Right ventricle myocardium inferior (tissue), 1 donor: ENCODE measurements at places on chromosomes 1 and 21.
A peak's percentile ranks its signal among the peaks of the same experiment; 100 is the strongest.

DNA sequence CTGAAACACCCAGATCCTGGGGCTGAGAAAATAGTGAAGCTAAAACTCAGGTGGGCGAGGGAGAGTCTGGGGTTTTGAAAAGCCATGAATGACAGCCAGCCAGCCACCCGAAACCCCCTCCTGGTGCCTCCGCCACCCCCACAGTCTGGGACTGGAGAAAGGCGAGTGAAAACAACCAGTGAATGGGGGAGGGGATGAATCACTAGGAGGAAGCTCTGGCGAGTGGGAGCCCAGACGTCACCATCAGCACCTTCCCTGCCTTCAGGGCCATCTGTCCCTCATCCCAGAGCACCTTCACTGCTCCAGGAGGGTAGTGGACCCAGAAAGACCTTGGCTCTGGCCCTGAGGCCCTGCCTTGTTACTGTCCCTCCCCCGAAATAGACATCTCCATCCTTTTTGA lies 9.2 kb downstream of the RORC start:
- no peak for DNase-seq

- DNase-seq = peak; percentile 80
Measured at GRCh38 chr1:229062135-229062534, 208.8 kb upstream of the RAB4A start.

- DNase-seq = no peak
Measured at GRCh38 chr21:23686737-23687523, 1920.4 kb downstream of the MRPL39 start.

- no peak for DNase-seq
Measured at GRCh38 chr1:29849038-29849750, 612.9 kb downstream of the PTPRU start.

DNA sequence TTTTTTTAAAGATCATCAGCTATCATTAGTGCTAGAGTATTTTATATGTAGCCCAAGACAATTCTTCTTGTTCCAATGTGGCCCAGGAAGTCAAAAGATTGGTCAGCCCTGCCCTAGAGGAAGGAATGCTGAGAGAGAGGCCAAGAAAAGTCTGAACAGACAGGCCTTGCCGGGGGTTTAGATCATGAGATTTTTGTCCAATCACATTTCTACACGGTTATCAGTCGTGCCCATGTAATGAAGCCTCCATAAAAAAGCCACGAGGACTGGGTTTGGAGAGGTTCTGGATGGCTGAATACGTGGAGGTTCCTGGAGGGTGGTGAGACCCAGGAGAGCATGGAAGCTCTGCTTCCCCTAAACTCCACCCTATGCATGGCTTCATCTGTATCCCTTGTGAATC lies 24.3 kb upstream of the ENO1 start:
- no peak for DNase-seq

DNA sequence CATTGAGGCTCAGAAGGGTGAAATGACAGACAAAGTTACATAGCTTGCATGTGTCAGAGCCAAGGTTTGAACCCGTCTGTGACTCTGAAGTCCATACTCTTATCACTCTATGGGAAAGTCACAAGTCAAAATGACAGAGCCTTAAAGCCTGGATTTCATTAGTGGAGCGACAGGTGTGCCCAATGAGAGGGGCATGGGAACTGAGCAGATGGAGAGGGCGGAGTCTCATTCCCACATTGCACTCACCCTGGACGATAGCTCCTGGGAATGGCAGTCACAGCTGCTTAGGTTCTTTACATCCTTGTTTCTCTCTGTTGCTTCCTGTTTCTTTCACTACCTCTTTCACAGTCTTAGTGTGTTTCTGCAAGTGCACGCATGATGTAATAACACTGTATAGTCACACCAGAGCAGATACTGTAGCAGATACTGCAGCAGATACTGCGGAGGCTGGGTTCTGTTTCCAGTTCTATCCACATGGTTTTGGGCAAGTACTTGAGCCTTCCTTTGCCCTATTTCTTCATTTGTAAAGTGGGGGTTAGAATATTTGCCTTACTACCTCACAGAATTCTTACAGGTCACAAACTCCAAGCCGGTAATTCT lies 127.2 kb downstream of the ZSCAN20 start:
- DNase-seq = no peak

DNA sequence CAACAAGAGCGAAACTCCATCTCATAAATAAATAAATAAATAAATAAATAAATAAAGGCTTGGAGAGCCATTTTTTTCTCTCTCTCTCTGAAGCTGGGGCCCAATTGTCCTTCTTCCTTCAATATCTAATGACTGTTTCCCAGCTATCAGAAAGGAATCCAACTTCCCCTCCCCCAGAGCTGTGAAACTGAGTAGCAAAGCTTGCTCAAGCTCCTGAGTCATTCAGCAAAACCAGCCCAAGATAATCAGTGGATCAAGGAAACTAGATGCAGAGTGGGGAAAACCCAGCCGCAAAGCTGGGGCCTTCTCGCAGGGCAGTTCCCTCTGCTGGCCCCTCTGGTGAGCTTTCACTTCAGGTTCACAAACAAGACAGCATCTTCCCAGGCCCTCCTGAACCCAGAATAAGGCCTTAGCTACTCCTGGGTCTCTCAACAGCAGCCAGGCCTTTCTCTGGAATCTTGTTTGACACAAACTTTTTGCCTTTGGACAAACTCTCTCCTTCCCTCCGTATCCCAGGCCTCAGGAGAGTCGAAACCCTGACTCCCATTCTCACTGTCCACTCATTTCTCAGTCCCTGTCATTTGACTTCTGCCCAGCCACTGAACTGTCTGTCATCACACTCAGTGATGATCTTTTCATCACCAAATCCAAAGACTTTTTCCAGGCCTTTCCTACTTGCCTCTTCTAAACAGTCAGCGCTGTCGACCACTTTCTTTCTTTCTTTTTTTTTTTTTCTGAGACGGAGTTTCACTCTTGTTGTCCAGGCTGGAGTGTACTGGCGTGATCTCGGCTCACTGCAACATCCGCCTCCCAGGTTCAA lies 18.0 kb upstream of the PTP4A2 start:
- DNase-seq = peak; percentile 79

DNA sequence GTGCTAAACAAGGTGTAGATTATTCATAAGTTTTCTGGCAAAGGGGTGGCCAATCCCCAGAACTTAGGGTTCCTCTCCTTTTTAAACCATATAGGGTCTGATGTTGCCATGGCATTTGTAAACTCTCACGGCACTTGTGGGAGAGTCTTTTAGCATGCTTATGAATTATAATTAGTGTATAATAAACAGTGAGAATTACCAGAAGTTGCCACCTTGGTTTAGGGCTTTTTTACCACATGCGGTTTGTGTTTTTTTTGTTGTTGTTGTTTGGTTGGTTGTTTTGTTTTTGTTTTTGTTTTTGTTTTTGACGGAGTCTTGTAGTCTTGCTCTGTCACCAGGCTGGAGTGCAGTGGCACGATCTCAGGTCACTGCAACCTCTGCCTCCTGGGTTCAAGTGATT lies 8.9 kb upstream of the LAX1 start:
- DNase-seq = no peak

DNA sequence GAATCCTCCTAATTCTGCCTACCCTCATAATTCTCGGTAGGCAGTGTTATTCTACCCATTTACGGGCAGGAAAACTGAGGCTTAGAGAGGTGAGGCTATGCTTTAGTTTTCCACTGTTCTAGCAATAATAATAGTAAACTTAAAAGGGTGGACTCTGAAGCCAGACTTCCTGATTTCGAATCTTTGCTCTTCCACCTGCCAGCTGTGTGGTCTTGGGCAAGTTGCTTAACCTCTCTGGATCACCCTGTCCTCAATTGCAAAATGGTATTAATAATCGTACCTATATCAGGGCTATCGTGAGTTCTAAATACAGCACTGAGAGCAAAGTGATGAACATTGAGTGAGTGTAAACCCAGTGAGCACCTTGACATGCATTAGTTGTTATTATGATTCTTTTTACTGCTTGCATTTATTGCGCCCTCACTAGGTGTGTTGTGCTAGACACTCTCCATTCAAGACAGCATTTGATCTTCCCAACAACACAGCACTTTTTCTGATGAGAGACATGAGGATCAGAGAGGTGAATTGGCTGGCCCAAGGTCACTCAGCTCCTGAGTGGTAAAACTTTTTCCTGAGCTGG lies 102.3 kb upstream of the CSF3R start:
- no peak for DNase-seq

DNA sequence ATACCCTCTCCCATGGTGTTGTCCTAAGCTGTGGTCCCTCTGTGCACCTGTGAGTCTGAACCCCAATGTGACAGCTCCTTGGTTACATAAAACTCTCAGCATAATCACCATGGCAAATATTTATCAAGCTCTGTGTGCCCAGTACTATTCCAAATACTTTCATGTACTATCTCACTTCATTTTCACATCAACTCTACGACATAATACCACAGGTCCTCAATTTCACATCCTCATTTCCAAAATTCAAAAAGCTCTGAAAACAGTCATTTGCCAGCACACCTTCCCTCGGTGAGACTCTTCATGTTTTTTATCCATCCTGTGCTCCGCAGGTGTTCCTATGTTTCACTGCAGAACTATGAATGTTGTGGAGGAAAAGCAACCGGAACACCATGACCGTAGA lies 12.4 kb upstream of the CREG1 start:
- DNase-seq = no peak

GRCh38 chr1:226526801-226527595 lies 21.6 kb upstream of the STUM start:
- no peak for DNase-seq

DNA sequence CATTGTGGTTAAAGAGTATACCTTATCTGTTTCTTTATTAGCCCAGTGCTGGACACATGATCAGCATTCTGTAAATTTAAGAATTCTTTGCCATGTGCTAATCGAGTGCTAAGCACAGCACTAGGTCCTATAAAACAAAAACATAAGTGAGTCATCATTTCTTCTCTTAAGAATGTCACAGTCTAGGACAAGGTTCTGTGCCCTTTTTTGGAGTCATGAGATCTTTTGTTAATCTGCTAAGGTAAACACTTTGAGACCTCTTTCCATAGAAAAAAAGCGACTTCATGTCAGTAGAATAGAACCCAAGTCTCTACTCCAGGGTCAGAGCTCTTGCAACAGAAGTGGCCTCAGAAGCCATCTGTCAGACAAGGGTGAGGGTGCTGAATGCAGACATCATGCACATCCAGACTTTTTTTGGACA lies 70.0 kb upstream of the NFIA start:
- DNase-seq = no peak

DNA sequence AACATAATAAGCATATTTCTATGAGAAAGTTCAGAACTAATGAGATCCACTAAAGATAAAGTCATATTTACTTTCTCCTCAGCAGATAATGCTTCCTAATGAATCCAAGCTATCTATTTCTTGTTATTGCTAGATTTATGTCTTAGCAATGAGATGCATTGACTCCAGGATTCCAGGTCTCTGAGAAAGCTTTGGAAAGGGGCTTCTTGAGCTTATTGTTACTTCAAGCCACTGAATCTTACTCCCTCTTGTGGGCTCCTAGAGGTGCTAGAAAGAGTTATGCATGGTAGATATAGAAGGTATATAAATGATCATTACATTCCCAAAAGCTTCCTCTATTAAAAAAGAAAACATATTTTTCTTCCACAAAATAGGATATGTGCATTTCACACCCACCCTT lies 246.4 kb upstream of the ADAMTS5 start:
- DNase-seq = no peak

DNA sequence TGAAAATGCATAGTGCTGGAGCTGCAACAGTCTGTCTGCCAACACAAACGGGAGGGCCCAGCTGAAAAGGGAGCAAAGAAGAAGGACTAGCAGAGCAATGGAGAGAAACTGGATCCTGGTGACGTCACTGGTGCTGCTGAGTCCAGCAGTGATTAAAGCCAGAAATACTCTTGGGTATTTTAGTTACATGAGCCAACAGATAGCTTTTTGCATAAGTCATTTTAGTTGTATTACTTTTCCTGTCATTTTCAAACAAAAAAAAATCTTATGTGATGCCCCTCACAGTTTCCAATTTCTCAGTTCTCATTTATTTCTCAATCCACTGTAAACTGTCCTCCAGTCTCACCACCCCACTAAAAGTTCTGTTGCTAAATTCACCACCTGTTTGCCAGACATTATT lies 38.7 kb upstream of the NEK7 start:
- peak; percentile 68 for DNase-seq

- DNase-seq = no peak
Measured at GRCh38 chr1:56898879-56899278, 44.3 kb downstream of the C8A start.

DNA sequence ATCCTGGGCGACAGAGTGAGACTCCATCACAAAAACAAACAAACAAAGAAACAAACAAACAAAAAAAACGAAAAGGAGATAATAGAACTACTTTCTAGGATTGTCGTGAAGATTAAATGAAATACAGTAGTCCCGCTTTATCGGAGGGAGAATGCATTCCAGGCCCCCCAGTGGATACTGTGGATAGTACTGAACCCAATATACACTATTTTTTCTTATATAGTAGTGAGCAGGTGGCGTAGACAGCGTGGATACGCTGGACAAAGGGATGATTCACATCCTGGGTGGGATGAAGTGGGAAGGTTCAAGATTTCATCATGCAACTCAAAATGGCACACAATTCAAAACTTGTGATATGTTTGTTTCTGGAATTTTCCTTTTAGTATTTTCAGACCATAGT lies 8.0 kb downstream of the SLC35F3 start:
- no peak for DNase-seq

- no peak for DNase-seq
Measured at GRCh38 chr1:205584732-205585131, 47.1 kb downstream of the ELK4 start.

- no peak for DNase-seq
Measured at GRCh38 chr1:191358724-191359123, 799.5 kb upstream of the RGS18 start.

GRCh38 chr21:42453986-42454570 lies 41.9 kb downstream of the RSPH1 start:
- no peak for DNase-seq

DNA sequence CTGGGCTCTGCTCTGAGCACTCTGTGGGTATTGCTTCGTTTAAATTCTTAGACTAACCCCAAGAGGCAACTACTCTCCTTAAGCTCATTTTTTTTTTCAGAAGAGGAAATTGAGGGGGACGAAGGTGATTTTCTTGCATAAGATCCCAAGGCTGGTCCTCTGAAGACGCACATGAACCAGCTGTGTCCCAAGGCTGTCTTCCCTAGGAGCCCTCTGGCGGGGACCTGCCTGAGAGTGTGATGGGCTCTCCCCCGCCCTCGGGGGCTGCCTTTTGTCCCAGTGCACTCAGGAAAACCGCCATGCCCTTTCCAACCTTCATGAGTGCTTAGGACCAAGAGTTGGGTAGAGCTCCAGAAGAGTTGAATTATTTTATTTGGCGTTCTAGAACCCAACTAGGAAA lies 21.7 kb downstream of the UMODL1 start:
- no peak for DNase-seq

DNA sequence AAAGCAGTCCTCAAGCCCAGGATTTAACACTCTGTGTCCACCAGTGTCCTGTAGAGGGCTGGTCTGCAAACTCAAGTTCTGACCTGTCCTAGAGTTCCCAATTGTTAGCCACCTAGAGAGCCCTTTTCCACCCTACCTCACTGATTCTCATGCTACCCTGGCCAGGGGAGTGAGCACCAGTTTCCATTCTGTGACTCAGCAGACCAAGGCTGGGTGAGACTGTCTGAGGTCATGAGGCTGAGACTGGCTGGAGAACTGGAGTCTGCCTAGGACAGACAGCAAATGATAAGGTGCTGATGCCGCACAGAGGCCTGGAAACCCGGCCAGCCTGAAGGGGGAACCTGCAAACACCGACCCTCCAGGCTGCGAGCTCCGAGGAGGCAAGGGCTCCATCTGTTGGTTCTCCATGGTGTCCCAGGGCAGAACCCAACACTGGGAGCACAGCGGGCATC lies 13.7 kb downstream of the GLIS1 start:
- DNase-seq = no peak
